Left renal cortex interstitium (tissue), 4 donors: ENCODE measurements at places on chromosomes 7 and 10. TPM values are rescaled to one million over a fixed set of nuclear protein-coding genes. Genes with fewer than 3 reads are reported as not detected.

Gene HMX2
- polyA plus RNA-seq: 2.9 TPM

Gene CTAGE8
- polyA plus RNA-seq: 4.8 TPM

DNA sequence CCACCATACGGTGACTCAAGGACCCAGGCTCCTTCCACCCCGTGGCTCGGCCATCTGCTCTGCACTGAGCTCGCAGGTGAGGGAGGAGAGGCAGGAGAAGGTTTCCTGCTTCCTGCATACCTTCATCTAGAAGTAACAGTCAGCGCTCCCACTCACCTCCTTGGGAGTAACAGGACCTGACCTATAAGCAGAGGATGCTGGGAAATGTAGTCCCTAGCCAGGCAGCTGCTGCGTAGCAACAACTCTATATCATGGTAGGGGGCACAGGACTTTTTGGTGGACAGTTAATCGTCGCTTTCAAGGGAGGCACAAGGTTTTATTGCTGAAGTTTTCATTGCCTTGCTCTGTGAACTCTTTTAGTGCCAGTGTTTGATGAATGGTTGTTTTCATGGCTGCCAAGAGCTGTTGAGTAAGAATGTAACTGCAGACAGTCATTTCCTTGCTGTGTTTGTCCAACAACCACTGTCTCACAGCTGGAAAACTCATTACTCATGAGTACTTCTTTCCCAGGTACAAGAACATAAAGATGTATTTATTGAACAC, 10.2 kb upstream of the ZFYVE27 start:
- no peak for DNase-seq

DNA sequence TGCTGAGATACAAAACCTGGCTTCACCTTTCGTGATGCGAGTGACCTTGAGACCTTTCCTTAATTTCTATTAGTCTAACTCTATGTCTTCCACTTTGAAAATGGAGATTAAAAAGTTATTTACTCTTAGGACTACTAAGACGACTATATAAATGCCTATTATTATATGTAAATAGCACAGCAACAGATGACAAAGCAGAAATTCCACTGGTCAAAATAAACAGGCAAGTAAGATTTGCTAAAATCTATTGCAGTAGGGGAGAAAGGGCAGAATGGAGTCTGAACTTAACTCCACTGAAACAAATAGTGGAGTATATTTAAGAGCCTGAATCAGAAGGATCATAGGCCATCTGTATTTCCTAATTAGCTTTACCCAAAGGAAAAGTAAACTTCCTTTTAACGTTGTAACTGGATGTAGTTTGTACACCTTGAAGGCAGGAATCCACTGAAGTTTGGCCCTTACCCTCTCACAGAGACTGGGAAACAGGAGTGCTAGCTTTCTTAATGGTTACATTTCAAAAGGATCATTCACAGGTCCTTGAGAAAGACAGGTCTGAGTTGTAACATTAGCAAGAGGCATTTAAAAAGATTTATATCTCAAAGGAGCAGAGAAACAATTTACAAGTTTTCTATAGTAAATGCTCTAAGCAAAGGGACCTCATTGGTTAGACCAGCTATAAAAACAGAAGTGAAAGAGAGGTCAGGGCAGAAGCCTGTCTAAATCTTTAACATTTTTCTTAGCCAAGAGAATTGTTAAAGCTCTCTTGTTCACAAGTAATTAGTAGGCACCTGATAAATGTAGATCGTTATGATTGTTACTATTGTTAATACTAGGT, 332.5 kb downstream of the ZWINT start:
- peak; percentile 25 for DNase-seq

Gene GNGT1
- 0.27 TPM for polyA plus RNA-seq

Gene KCNMA1
- polyA plus RNA-seq: 2.8 TPM

DNA sequence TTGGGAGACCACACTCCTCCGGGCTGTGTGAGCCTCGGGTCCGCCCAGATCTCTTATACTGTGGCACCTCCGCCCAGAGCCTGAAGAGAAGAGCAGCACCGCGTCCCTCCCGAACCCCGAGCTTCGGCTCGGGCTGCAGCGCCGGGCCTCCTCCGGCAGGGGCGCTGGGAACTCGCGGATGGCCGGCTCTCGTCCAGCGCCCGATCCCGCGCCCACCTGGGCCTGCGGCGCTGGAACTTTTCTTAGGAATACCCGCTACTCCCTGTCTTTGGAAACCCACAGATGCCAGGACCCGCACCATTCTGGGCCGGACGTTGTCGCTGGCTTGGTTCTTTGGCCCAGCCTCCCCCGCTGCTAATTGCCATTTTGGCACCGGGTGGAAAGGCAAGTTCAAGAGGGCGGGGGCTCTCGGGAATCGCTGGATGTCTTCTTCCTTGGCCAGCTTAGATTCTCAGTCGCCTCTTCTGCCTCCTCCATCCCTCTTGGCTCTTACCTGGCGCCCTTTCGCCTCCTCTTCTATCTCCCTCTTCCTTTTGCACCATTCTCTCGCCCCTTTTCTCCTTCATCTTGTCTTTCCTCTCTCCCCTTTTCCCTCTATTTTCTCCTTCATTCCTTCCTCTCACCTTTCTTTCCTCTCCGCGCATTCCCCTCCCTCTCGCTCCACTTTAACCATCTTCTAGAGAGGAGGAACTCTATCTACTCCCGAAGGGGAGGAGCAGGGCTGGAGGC, 2.1 kb upstream of the SORCS3 start:
- DNase-seq: no peak

GRCh38 chr7:134553976-134554375, 5.1 kb downstream of the AKR1B15 start:
- DNase-seq: no peak

DNA sequence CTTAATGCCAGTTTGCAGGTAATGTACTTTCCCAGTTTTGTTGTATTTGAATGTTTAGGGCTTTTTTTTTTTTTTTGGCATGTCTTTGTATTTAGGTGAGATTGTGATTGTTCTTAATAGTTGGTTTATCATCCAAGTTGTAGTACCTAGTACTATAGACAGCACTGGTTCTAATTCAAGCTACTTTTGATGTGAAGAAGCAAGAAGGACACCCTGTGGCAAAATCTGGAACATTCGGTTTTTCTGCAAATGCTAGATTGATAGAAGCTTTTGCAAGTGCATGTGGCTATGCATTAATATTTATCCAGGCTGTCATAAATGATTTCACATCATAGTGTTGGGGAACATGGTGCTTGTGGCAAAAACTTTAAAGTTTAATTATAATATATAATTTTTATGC, 248.9 kb downstream of the FOXP2 start:
- no peak for DNase-seq

DNA sequence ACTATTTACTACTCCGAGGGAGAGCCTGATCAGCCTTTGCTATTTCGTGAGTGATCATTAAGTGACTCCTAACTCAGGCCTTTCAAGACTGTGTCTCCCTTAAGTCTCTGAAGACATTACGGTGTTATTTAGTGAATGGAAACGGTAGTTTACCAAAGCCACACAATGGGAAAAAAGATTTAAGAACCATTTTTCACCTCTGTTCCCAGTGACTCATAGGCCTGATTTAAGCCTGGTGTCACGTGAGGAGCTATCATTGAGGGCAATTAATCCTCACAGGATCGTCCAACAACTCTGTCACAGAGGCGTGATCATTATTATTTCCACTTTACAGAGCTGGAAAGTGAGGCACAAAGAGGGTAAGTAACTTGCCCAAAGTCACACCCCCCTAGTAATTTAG, 20.3 kb downstream of the C10orf90 start:
- DNase-seq: no peak

Gene C1QL3
- 0.76 TPM for polyA plus RNA-seq

DNA sequence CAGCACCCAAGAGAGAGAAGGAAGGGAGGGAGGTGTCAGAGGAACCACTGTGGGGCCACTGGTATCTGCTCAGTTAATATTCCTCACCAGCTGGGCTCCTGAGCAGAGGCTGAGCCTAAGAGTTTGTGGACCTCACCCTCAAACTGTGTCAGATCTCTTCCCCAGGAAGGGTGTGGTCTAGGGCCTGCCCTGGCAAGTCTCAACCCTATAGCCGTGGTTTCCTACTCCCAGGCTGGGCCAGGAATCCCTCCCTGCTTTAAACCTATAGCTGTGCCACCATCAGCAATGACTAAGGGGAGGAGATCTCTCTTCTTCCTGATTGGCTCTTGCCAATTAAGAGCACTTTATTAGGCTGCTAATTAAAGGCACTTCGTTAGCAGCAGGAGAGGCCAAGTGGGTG, 29.9 kb downstream of the POLL start:
- no peak for DNase-seq
